ENCODE measurements at places on chromosomes 16 and 17.

DNA sequence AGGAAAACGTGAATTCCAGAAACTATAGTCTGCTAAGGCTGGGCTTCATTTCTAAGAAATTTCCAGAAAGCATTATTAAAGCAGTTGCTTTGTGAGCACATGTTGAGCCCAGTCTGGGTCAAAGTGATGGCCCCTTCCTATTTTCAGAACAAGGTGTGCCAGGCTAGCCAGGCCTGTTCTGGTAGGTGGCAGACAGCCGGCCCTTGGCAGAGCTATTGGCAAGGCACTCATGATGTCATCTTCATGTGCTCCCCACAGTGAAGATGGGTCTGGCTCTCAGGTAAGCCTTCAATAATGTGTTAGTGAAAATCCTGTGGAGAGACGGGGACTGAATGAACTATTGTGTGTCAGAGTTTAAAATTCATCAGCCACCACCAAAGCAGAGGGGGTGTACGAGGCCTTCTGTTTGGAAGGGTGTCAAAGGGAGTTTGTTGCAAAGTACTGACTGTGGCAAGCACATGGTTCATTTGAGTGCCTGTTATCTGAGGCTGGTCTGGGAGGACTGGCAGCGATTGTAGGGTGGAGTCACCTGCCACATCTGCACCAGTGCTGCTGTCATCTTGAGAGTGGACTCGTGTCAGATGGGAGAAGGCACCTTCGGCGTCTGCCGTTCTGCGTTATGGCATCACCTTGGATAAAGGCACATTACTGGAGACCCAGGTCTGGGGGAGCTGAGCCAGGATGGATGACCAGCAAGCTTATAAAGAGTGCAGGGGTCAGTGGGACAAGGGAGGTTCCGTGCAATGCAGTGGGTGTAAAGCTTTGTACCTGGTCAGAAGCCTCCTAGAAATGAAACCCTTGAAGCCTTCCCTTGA lies 43.4 kb downstream of the KSR1 start:
- DNase-seq = no peak

DNA sequence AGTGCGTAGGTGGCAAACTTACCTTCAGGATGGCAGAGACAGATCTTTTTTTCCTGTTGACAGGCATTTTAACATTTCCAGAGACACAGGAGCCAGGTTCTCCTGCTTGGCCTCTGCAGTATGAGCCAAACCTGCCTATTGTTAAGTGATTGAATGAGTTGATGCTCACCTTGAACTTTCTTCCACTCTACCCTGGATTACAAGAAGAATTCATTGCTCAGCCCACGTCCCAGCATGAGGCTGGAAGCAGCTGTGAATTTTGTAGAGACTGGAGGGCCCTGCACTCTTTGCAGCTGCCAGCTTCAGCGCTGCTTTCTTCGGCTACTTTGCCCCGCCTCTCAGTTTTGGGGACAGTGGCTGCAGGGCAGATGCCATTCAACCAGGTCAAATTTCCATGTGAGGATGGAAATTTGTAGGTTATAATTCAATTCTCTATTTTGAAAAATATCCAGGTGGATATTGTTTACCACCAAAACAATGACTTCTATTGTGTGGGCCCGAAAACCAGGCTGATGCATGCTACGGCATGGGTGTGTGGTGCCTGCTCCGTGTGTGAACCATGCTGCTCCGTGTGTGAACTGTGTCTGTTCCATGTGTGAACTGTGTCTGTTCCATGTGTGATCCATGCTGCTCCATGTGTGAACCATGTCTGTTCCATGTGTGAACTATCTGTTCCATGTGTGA lies 75.2 kb upstream of the METTL9 start:
- no peak for DNase-seq

- DNase-seq = no peak
These were observed 3.7 kb downstream of the TMEM101 start for GRCh38 chr17:44010966-44011647.

DNA sequence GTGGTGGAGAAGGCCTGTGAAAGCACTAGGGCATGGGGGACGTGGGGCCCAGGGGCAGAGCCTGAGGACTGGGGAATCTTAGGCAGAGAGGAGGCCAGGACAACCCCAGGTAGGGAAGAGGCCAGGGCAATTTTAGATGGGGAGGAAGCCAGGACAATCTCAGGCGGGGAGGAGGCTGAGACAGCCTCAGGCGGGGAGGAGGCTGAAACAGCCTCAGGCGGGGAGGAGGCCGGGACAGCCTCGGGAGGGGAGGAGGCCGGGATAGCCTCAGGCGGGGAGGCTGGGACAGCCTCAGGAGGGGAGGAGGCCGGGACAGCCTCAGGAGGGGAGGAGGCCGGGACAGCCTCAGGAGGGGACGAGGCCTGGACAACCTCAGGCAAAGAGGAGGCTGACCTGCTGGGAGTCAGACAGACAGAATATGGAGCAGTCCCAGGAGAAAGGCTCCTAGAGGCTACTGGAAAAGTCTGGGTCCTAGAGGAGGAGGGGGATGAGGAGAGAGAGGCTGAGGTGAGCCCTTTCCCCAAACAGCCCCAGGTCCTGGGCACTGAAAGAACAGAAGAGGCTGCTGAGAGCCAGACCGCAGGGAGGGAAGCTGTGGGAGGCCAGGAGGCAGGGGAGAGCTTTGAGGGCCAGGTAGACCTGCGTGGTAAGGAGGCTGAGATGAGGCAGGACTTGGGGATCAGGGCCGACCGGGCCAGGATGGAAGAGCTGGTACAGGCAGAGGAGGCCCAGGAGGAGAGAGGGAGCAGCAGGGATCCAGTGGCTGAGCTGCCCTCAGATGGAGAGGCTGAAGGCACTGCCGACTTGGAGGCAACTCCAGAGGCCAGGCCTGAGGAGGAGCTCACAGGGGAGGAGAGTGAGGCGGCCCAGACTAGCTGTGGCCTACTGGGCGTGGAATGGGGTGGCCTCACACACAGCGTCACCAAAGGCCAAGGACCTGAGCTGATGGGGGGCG lies 1.6 kb downstream of the APOBR start:
- no peak for DNase-seq

GRCh38 chr16:5069854-5070253 lies 1.8 kb upstream of the ALG1 start:
- no peak for DNase-seq

GRCh38 chr17:70552982-70553334 lies 383.6 kb downstream of the KCNJ2 start:
- no peak for DNase-seq

DNA sequence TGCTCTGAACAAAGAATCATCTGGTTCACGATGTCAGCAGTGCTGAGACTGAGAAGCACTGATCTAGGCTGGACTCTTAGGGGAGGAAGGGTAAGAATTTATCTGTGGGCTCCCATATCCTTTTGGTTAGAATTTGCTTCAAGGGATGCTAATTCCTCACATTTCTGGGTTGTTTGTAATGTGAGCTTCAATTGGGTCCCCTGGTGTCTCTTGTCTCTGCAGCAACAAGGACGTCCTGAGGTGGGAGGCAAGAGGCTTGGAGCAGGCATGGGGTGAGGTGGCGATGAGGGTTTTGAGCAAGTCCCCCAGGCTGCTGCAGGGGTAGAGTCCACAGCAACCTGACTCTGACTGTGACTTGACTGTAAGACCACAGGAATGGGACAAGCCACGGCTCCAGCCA lies 213.8 kb upstream of the NLRP1 start:
- no peak for DNase-seq

GRCh38 chr16:6427621-6428020 lies 905.0 kb upstream of the RBFOX1 start:
- DNase-seq = no peak

DNA sequence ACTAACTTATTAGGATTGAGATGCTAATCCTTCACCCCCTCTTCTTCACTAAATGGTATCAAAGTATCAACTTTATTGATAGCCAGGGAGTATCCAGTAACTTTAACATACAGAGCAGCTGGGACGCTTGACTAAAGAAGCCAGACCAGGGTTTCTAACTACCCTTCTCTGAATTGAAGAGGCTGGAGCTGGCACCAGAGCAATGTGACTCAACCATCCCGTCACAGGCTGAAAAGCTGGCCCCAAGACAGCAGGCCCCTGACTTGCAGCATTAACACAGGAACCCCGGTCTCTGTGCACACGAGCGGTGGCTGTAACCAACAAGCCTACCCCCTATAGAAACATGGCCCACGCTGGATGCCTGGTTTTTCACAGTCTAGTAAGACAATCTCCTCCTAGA lies 59.8 kb downstream of the ANKFN1 start:
- peak; percentile 75 for DNase-seq

GRCh38 chr17:39618956-39619785 lies 7.6 kb upstream of the PPP1R1B start:
- no peak for DNase-seq

GRCh38 chr17:8074554-8074953 lies 13.0 kb downstream of the ALOX12B start:
- no peak for DNase-seq

GRCh38 chr16:29947897-29948296 lies 14.0 kb upstream of the TMEM219 start:
- DNase-seq = no peak
